ENCODE measurements at places on chromosomes 1 and 21. TPM values are rescaled to one million over a fixed set of nuclear protein-coding genes. Genes with fewer than 3 reads are reported as not detected.

DNA sequence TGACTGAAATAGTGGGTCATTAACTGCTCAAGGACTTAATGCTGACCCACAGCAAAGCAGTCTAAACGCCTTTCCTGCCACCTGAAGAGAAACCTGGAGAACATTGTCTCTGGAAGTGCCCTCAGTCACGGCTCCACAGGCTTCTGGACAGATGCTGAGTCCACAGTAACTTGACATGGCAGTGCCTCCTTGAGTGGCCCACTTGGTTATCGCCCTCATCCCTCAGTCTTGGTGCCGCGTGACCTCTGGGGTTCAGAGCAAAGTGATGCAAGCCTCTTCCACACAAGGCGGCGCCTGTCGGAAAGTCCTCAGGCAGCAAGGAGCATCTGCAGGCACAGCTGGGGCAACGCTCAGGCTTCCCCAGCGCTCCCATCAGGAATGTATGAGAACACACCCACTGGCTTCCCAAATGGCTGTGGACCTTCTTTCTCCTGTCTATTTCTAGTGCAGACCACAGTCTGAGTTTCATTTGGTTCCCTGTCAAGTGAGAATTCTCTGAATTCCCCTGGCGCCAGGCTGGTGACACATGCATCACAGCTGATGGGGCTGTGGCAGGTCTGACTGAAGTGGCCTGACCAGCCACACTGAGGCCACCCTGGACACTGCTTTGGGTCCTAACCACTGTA lies 13.0 kb upstream of the ANGPTL7 start:
- DNase-seq = no peak

Gene ASCL5
- not detected for total RNA-seq

DNA sequence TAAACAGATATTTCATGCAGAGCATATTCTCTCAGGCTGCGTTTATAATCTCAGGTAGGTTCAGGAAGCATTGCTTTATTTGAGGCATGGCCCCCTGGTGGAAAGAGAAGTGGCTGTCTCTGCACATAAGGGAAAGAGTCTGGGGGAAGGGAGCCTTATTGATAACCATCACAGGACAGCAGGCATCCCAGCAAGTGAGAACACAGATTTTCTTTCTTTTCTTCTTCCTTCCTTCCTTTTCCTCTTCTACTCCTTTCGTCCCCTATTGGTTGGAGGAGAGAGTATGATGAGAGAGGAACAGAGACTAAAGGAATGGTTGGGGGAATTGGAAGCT lies 21.9 kb downstream of the TSNAX start:
- DNase-seq = no peak

Gene TFF3
- 1.0 TPM for total RNA-seq

GRCh38 chr1:5724847-5725246 lies 267.4 kb downstream of the NPHP4 start:
- no peak for DNase-seq

GRCh38 chr1:200540281-200540680 lies 80.3 kb downstream of the KIF14 start:
- no peak for DNase-seq

- DNase-seq = no peak
These were observed 6.0 kb upstream of the CAMTA1 start for GRCh38 chr1:6779089-6779805.

Gene NR5A2
- total RNA-seq = not detected

DNA sequence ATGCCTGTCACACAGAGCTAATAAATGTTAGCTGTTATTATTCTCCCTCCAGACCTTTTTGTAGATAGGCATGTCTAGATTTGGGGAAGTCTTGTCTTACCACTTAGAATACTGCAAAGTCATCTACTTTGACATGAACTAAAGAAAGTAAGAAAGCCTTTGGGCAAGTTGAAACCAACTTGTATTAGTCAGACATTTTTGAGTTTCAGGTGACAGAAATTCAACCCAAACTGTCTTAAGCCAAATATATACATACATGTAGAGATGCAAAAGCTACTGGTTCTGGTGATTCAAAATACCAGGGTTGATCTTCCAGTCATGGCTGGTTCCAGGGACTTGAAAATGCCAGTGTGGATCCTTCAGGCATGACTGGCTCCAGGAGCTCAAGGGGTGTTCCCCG lies 276.8 kb upstream of the TMEM51 start:
- no peak for DNase-seq

- DNase-seq = no peak
These were observed 66.1 kb downstream of the UBE2U start for GRCh38 chr1:64269558-64269884.

Gene C1orf115
- 5.5 TPM for total RNA-seq

GRCh38 chr1:194517567-194517966 lies 1331.2 kb upstream of the B3GALT2 start:
- no peak for DNase-seq

- no peak for DNase-seq
These were observed 53.7 kb downstream of the PAX7 start for GRCh38 chr1:18684303-18684702.

Gene GLMN
- total RNA-seq = 7.0 TPM

DNA sequence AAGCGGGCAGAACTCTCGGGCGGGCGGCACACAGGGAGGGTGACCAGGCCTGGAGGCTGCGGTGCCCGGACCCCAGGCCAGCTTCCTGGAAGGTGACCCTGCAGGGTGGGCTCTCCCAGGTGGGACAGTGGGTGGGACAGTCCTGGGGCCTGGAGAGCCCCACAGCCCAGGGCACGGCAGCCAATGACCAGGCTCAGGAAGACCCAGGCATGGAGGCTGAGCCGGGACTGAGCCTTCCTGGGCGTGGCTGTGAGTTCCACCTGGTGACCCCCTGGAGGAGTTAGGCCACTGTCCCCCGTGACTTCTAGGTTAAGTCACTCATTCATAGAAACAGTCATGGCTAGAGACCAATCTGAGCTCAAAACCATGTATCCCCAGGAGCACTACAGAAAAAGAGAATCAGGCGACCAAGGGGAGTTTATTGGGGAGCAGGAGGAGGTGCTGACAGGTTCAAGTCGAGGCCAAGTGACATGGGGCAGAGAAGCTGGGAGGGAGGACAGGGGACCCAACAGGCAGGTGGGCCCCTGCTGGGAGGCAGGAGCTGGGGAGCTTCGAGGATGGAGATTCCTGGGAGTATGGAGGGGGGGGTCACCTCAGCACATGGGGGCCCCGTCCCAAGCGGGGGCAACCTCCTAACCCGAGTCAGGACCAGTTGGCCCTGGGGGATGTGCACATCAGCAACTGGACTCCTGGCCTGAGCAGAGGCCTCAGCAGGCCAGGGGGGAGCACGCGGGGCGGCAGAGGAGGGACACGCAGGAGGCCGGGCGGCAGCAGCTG lies 1.2 kb downstream of the KRTAP10-5 start:
- no peak for DNase-seq

- no peak for DNase-seq
These were observed 340.3 kb upstream of the SNX7 start for GRCh38 chr1:98321191-98321590.

DNA sequence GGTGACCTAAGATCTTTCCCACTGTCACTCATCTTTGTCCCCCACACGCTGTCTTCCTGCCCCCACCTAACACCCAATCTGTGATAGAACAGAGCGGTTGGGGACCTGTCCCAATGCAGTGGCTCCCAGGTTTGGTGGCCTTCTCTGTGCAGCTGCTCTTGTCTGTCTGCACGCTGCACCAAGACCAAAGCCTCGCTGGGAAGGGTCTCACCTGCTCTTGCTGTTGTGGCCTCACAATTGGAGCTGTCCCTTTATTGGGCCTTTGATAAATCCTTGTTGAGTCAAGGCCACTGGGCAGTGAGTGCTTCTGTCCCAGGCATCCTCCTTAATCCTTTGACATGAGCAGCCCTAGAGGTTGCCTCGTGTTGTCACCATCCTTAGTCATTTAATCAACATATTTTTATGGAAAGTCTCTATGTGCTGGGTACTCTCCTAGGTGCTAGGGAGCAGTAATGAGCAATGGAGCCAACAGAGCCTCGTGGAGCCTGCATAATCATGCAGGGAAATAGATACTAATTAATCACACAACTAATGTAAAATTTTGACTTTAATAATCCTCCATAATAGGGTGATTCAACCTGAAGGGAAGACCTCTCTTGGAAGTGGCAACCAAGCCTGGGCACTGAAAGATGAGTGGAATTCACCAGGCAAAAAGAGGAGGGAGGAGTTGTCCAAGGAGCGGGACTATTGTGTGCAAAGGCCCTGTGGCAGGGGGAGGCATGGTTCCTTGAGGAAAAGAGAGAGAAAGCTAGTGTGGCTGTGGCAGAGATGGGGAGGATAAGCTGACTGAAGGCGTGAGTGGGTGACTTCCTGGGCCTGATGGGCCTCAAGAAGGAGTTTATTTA lies 57.6 kb downstream of the MAN1C1 start:
- DNase-seq = no peak

- DNase-seq = no peak
These were observed 300.0 kb downstream of the RRAGC start for GRCh38 chr1:38559446-38560165.

- no peak for DNase-seq
These were observed 3.0 kb upstream of the SUMO3 start for GRCh38 chr21:44820851-44821250.
